ENCODE measurements at places on chromosomes 16 and 17.

DNA sequence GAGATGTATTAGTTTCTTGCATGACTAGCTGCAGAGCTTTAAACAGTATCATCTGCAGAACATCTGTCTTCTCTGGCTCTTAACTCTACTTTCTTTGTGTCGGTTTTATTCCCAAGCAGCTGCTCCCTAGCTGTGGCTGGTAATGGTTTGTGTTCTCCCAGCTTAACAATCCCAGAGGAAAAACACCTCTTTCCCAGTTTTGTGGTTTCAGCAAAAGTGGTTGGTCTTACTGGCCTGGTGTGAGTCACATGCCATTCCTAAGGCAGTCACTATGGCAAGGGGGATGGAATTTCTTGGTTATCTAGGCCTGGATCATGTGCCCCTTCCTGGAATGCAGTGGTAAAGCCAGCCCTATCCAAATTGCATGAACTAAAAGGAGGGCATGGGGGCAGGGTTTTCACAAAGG, 27.5 kb downstream of the OMG start:
- no peak for DNase-seq

GRCh38 chr16:51051671-51052070, 99.4 kb downstream of the SALL1 start:
- DNase-seq, result no peak

DNA sequence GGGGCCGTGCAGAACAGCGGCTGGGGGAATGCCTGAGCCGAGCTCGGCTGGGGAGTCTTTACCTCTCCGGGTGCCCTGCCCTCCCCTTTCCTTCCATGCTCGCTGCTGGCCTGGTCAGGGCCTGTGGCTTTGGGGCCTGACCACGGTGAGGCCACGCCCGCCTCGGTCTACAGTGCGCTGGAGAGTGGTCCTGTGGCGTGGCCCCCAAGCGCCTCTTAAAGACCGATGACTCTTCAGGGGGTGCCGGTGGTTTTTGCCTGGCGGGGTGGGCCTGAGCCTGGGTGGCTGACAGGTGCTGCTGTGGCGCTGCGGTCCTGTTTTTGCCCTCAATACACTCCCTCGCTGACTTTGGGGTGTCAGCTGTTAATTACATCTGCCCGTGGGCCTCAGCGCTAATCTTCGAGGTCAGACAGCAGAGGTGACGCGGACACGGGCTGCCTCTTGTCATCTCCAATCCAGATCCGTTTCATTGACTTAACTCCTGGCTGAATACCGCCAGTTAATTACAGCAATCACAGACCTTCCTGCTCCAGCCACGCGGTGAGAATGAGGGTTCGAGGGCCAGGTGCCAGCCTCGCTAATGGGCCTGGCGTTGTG, 29.7 kb downstream of the GSE1 start:
- DNase-seq, result peak; percentile 26

DNA sequence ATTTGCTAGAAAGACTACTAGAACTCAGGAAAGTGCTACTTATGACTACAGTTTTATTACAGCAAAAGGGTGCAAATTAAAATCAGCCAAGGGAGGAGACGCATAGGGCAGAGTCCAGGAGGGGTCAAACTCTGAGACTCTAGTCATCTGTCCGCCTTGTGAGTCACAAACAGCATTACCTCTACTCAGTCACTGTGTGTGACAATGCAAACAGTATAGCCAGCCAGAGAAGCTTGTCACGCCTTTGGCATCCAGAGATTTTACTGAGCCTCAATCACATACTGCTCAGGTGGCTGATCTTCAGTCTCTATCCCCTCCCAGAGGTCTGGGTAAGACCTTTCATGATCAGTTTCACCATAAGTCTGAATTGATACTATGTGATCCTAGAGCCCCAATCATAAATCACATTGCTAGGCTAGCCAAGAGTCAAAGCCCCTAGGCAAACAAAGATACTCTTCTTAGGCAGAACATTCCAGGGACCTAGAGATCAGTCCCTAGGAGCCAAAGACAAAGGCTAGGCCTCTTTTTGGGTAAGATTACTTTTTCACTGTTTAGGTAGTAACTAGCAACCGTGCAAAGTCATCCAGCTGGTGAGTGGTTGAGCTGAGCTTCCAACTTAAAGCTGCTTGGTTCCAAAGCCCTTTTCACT, 48.8 kb upstream of the CLEC19A start:
- DNase-seq, result no peak

GRCh38 chr16:80569440-80570105, 28.8 kb downstream of the DYNLRB2 start:
- DNase-seq, result peak; percentile 53

GRCh38 chr17:49727380-49727779, 19.6 kb upstream of the SLC35B1 start:
- no peak for DNase-seq

- DNase-seq, result peak; percentile 80
Measured at GRCh38 chr16:22948603-22949368, 134.8 kb downstream of the HS3ST2 start.

GRCh38 chr17:58840820-58841612, 85.4 kb downstream of the PPM1E start:
- no peak for DNase-seq

All from hematopoietic multipotent progenitor cell (in vitro differentiated cells).